ENCODE measurements at places on chromosomes 13 and 19.

DNA sequence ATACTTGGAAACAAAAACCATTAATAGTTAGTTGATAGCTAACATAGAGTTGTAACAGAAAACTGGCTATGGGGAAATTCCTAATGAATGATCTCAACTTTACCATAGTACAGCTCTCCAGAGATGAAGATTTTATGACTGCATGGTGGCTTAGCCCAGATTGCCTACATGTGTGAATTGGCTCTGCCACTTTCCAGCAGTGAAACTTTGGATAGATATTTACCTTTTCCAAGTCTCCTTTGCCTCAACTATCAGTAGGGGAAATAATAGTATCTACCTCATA is 161.1 kb downstream of the LACC1 start:
- DNase-seq: no peak

DNA sequence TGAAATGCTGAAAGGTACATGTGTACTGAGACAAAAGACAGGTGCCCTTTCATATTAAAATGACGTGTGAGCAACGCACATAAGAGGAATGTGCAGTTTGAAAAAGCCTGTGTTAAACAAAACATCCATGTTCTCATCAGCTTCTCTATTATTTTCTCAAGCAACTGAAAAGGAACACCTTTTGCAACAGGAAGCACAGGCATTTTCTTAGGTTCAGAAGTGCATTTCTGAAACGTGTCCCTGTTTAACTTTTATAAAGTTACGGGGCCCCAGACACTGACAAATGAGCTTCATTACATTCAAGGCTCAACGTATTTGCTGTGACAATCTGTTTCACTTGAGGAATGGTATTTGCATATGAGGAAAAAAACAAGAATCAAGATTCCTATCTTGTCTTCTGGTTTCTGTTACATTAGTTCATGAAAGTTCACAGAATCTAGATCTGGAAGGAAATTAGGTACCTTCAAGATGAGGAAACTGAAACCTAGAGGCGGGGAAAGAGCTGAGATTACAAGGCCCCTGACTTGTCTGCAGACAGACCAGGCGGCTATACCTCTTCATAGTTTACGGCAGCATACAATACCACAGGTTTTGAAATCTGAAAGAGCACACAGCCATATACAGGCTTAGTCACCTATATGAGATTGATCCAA is 431.7 kb downstream of the KLF12 start:
- no peak for DNase-seq

- no peak for DNase-seq
These were observed 12.3 kb downstream of the ATP8B3 start for GRCh38 chr19:1799695-1800342.

DNA sequence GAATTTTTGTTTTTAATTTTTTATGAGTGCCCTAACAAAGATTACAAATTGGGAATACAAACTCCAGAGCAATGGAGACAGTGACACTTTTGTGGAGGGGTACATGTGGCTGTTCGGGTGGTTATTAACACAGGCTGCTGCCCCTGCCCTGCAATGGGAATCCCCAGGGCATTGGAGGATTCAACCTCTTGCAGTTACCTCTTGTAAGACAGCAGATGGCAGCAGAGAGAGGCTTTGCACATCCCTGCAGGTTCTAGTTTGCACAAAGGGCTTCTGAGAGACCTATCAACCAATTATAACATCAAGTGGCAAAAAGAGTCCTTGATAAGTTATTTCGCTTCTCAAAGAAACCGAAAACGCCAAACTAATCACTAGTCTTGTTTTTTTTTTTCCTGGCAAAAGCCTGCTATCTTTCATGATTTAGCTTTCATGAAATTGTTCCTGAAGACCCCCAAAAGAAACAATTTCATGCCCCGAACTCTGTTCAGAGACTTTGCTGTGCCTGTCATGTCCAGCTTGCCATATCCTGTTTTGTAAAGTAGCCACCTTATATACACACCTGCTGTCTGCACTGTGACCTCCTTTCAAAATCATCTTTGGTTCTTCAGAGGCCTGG is 10.4 kb downstream of the GJB2 start:
- DNase-seq: peak; percentile 40

DNA sequence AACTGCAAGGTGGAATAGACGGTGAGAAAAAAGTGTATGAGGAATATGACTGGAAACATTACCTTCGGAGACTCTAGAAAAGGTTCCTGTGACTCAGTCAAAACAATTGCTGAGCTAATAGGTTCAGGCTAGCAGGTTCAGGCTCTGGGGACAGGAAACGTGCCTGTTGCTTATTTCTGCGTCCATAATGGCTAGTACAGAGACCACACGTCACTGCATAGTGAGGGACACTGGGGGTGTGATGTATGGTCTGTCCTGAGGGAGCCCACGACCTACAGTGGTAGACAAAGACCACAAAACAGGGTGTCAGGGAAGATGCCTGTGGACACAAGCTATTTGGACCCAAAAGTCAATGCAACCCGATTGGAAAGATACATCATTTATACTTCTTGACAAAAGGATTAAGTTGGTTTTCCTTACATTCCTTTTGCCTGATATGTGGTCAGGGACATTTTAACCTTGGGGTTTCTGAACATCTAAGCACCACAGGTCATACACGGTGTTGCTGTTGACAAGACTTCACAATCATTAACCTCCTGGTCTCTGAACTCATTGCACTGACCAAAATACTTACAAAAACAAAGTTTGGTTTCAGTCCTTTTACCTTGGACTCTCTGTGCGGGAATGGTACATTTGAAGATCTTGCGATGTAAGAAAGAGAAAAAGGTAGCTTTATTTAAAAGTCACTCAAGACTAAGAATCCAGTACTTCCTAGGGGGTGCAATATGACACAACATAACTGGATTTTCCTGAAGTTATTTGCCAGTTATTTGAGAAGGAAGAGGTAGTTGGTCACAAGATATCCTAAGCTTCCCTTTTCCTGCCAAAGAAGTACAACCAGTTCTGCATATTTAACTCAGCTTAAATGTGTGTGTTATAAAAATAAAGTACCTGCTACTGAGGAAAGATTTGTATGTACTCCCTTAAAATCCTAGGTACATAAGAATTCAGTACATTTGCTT is 20.0 kb downstream of the CRYL1 start:
- DNase-seq: no peak

DNA sequence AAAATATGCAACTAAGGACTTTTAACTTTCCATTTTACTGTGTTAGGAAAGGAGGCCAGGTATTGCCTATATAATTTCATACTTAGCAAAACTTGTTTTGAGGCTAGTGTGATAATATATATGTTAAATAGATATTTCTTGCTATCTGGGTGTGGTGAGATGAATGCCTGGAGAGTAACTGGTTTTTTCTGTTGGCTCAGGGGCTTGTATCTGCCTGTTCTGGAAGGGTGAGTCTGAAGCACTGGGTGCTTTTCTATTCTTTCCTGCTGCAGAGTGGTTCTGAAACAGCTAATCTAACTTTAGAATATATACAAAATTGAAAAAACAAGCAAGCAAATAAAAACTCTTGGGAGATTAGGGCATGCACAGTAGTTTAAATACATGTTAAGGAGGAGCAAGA is 64.6 kb upstream of the MYCBP2 start:
- DNase-seq: no peak

DNA sequence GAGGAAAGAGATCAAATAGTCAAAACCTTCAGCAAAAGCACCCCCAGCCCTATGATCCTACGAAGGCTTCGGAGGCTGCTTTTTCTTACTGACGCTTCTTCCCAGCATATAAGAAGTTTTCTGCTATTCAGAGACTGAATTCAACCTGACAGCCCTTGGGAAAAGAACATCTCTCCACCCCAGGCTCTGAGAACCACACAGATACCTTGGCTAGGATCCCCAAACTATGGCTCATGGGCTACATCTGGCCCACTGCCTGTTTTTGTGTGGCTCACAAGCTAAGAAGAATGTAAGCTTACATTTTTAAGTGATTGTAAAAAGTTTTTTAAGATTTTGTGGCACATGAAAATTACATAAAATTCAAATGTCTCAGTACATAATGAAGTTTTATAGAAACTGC is 3.0 kb downstream of the SLC15A1 start:
- DNase-seq: no peak

Data from caudate nucleus (tissue), 63 donors.